NCI-H524 (cell line): ENCODE measurements at places on chromosomes 4 and X.

- no peak for DNase-seq
Measured at GRCh38 chrX:129614481-129615255, 40.1 kb downstream of the APLN start.

- peak; percentile 2 for DNase-seq
Measured at GRCh38 chr4:186297013-186297645, 31.1 kb downstream of the F11 start.

- DNase-seq, result no peak
Measured at GRCh38 chr4:125266901-125267604, 47.7 kb upstream of the FAT4 start.

- no peak for DNase-seq
Measured at GRCh38 chrX:119249891-119250290, 13.8 kb downstream of the PGRMC1 start.
